ENCODE measurements at places on chromosomes 5 and 9.

DNA sequence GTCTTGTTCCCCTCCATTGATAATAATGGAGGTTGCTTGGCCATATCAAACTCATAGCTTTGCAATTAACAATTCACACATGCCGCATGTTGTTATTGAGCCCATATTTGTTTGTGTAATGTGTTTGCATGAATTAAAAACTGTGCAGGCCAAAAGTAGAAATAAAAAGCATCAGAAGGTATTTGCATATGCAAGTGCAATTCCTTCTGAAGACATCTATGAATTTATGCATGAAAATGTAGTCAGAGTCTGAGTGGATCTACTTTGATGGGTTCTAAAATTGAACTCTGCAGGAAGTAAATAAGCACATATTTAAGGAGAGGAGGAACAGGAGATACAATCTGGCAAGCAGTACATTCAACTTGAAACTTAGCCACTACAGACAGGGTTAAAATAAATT is 1004.6 kb upstream of the WWC1 start:
- DNase-seq, result no peak

DNA sequence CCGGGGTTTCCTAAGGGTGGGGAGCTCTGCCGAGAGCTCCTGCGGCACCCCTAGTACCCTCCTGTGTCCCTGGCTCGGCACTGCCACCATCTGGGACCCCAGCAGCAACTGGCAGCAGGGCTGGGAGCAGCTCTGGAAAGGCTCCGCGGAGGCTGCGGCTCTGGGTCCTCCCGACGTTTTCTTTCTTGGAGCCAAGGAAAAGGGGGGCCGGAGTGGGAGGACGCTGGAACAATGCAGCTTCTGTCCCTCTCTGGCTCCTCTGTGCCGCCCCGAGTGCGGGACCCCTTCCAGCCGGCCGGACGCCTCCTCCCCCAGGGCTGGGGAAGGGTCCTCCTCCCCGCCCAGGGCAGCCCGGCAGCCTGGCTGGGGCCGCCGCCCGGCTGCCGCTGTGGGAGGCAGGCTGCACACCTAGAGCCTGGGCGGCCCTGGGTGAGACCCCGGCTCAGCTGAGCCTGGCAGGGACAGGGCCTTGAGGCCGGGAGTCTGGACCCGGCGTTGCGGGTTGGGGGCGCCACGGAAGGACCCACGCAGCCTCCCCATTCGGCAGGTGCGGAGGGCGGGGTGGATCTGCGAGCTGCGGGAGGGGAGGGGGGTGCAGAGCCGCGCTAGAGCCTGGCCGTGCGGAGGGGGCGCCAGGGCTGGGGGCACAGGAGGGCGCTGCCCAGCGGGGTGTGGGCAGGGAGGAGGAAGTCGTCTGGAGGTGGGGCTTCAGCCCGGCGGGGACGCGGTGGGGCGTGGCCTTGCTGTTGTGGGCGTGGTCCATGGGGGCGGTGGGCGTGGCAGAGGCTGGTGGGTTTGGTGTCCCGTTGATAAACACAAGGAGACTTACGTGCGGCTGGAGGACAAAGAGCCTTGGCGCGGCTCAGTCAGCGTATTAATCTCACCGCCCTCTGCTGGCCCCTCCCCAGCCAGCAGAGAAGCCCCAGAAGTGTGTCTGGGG is 15.1 kb downstream of the GPSM1 start:
- DNase-seq, result no peak

GRCh38 chr5:111198281-111198966 is 25.8 kb upstream of the CAMK4 start:
- DNase-seq, result no peak

GRCh38 chr9:120944434-120944843 is 17.8 kb upstream of the TRAF1 start:
- DNase-seq, result no peak

GRCh38 chr9:13149454-13149853 is 130.0 kb downstream of the MPDZ start:
- DNase-seq, result no peak

DNA sequence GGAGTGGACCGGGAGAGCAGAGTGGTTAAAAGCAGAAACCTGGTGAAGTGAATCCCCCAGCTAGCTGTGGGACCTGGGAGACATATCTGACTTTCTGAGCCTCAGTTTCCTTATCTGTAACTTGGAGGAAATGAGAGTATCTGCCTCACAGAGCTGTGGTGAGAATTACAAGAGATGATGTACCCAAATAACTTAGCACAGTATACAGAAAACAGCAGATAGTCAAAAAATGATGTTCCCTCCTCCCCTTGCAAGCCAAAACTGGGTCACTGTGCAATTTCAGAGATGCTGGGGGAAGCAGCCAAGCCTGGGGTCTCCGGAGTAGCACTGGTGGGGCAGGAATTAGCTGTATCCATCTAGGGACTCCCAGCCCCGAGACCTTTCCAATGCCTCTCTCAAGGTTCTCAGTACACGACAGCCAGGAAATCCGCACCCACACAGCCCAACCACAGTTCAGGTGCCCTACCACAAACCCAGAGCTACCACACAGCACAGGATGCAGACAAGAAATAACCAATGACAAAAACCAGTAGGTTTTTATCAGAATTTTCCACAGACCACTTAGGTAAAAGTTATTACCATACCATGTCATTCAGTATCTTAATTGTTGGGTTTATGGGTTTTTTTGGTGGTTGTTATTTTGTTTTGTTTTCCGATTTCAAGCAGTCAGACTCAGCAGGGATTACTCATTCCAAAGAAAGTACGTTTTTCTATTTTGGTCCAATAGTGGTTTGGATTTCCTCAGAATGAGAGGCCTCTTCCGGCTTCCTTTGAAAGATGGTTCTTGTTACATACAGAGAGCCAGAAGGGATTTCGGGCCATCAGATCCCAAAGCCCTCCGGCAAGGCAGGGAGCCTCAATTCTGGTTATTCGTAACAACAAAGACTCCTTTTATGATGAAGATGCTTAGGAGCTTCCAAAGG is 4.9 kb upstream of the HRH2 start:
- peak; percentile 84 for DNase-seq

DNA sequence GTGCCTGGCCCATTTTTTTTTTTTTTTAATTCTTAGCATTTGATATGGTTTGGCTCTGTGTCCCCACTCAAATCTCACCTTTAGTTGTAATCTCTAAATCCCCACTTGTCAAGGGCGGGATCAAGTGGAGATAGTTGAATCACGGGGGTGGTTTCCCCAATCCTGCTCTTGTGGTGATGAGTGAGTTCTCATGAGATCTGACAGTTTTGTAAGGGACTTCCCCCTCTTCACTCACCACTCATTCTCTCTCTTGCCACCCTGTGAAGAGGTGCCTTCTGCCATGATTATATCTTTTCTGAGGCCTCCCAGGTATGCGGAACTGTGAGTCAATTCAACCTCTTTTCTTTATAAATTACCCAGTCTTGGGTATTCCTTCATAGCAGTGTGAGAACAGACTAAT is 27.2 kb downstream of the NDUFAF2 start:
- no peak for DNase-seq

DNA sequence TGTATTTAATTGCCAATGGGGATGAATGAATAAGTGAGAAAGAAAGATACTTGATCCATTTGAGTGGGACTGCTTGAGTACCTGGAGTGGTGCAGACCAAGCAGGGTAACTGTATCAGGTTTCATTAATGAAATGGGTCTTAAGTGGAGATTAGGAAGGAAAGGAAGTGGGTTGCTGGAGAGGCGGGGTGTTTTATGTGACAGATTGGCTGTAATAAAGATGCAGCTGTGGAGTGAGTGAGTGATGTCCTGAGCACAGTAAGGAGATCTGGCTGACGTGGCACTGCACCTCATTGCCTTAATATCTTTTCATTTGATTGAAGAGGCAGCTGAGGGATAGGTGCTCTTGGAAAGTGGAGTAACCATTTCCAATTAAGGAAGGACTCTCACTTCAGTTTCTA is 161.0 kb upstream of the CCDC152 start:
- DNase-seq, result no peak

- DNase-seq, result no peak
These were observed 8.6 kb downstream of the HAPLN1 start for GRCh38 chr5:83711982-83712601.

DNA sequence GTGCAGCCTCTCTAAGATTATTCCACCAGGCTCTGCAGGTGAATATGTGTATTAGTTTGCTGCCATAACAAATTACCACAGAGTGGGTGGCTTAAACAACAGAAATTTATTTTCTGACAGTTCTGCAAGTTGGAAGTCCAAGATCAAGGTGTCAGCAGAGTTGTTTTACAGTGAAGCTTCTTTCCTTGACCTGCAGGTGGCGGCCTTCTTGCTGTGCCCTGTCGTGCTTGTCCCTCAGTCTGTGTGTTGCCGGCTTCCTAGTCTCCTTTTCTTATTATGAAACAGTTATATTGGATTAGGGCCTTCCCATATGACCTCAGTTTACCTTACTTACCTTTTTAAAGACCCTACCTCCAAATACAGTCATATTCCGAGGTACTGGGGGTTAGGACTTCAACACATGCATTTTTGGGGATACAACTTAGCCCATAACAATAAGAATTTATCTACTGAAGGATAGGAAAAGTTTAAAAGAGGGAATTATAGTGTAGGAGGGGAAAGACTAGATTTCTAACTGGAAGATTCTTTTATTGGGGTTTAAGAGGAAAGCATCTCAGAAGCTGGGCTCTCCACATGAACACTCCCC is 97.4 kb downstream of the OSTF1 start:
- peak; percentile 21 for DNase-seq

DNA sequence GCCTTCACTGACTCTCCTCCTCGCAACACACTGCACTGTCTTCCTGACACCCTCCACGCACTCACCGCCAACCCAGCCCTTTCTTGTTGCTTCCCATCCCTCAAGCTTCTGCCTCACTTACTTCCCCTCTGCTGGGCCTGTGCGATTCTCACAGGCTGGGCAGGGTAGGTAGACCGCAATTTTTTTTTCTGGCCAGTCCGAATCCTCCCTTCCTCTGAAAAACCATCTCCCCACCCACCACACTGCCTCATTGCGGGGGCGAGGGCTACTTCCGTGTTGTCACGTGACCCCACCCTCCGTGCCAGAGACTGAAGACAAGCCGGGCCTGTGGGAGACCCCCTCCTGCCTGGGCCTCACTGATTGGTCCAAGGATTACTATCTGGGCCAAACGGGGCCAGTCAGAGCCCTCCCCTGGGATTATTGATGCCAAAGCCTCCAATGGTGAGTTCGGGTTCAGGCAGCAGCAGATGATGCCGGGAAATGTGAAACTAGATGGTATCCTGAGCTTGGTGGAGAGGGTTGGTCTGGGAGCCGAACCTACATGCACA is 73.1 kb downstream of the STK10 start:
- DNase-seq, result no peak

DNA sequence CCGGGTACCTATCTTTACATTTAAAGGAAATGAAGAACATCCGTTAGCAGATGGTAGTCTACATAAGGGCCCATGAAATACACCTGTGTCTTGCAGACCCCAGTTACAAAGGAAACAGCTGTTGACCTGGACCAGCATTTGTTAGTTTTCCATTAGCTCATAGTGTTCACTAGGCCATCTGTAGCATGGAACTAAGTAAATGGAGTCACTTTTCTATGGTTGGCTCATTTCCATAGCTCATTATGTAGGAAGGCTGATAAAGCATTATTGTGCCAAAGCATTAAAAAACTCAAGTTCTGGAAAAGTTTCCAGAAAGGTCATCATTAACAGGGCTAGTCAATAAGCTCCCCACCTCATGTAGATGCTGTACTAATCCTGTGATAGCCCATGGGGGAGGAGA is 62.1 kb downstream of the PCSK1 start:
- DNase-seq, result no peak

DNA sequence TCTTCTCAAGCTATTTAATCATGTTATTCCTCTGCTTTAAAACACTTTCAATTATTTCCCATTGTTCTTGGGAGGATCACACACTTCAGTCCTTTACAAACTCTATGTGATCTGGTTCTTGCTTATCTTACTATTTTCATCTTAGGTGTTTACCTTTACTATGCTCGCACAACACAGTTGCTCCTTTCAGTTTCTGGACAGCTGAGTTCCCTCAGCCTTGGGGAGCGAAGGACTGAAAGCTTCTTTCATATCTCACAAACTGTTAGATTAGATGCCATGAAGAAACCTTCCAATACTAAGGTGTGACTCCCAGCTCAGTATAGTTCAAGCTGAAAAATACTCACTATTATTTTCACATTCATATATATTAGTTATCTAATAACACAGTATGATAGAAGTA is 117.9 kb downstream of the CDC42SE2 start:
- DNase-seq, result no peak

- no peak for DNase-seq
These were observed 105.2 kb downstream of the FRMD3 start for GRCh38 chr9:83432877-83433550.

DNA sequence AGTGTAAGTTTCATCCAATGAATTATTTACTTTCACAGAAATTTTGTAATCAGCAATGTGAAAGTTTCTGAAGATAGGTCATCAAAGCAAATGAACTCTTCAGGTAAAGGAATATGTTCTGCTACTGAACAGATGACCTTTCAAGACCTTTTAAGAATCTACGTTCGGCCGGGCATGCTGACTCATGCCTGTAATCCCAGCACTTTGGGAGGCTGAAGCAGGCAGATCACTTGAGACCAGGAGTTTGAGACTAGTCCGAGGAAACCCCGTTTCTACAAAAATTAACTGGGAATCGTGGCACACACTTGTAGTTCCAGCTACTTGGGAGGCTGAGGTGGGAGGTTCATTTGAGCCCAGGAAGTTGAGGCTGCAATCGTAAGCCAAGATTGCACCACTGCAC is 578.4 kb upstream of the COX7C start:
- no peak for DNase-seq

DNA sequence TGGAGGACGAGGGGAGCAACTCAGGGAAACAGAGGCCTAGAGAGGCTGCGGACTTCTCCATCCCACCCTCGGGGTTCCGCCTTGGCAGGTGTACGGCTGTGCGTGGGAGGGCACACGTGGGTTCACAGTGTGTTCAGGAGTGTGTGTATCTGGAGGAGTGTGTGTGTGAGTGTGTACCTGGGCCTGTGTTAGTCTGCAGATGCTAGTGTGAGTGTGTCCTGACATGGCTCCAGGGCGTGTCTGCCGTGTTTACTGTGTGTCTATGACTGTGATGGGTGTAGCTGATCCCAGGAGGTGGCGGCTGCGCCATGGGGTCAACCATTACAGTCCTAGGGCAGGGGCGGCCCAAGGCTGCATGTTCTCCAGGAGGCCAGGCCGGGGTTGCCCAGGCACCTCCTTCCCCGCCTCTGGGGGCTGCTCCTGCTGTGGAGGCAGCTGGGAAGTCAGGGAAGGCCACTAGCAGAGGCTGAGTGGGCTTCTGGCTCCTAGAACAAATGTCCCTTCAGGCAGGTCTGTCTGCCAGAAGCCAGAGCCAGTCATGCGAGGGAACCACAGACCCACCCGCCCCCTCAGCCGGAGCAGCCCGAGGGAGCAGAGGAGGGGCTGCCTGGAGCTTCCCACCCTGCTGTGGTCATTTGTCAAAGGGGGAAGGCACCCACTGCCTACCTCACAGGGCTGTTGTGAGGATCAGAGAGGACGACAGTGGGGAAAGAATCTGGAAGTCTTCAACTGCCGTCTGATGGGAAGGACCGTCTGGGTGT is 21.4 kb downstream of the CRB2 start:
- DNase-seq, result no peak

- DNase-seq, result no peak
These were observed 92.5 kb downstream of the FBXW11 start for GRCh38 chr5:171913987-171914273.

GRCh38 chr9:84482607-84483006 is 142.0 kb upstream of the SLC28A3 start:
- no peak for DNase-seq

GRCh38 chr9:69066955-69067354 is 31.4 kb downstream of the FXN start:
- no peak for DNase-seq
